ENCODE measurements at places on chromosomes 4 and X. TPM values are rescaled to one million over a fixed set of nuclear protein-coding genes. Genes with fewer than 3 reads are reported as not detected.

DNA sequence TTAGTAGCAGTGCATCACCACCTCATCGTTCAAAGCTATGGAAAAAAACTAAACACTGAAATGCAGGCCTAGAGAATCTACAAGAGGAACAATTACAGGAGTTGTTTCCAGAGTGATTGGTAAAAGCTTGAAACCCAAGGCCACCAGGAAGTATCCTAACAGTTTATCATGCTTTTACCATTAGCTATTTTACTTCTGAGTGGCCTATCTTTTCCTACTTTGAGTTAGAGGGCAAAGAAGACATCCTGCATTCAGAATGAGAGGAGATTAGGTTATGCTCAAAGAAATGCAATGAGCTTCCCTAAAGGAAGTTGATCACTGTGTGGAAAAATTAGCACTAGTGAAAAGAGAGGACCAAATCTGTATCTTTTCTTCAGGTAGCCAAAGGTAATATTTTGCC is 69.8 kb upstream of the PRSS48 start:
- DNase-seq = no peak

GRCh38 chr4:165288226-165288625 is 39.2 kb upstream of the MSMO1 start:
- DNase-seq = no peak

- no peak for DNase-seq
Measured at GRCh38 chr4:87073199-87074120, 138.6 kb downstream of the AFF1 start.

DNA sequence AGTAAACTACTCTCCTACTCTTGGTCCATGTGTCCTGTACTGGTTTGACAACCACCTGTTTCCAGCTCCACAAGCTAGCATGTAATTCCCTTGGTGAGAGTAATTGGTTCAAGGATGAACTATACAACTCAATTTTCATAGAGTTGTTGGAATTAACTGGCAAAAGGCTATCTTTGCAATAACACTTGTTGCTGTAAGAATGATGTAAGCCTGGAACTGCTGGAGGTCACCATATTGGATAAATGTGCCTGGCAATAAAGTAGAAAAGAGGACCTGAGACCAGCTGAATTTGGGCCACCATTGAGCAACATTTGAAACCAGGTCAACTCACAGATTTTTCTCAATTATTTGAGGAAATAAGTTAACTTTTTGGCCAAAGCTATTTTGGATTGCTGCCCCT is 175.5 kb downstream of the CAMK2D start:
- DNase-seq = no peak

GRCh38 chrX:20320461-20321159 is 53.9 kb upstream of the RPS6KA3 start:
- no peak for DNase-seq

DNA sequence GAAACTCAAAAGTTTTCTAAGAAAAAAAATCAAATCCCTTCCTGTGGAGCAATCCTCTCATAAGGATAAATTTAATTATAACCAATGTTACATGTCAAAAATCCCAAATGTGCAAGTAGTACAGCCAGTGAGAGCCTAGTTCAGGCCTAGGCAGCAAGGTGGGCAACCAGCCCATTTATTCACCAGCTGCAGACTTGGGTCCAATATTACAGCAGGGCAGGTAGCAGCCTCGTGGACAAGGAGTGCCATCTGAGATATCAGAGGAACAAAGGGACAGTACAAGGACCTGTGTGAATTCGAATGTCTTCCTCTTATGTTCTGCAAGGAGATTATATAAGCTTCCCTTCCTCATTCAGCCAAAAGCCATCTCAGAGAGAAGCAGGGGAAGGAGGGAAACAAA is 6.6 kb downstream of the HELQ start:
- no peak for DNase-seq

DNA sequence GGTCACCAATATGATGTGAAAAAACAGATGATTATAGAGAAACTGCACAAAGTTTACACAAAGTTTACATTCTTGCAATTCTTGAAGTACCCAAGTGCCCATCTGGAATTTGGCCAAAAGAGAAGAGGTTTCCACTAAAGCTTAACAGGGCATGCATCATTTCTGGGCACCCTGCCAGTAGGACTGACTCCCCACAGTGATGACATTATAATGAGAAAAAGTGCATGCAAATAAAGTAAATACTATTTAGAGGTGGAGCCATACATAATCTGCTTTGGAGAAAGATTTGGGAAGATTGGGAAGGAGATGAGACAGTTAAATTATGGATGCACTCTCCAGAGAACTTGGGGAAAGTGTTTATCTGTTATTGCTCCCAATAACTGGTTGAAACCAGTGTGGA is 93.7 kb upstream of the TRPC3 start:
- no peak for DNase-seq

- DNase-seq = no peak
Measured at GRCh38 chr4:111542056-111542455, 603.2 kb upstream of the FAM241A start.

DNA sequence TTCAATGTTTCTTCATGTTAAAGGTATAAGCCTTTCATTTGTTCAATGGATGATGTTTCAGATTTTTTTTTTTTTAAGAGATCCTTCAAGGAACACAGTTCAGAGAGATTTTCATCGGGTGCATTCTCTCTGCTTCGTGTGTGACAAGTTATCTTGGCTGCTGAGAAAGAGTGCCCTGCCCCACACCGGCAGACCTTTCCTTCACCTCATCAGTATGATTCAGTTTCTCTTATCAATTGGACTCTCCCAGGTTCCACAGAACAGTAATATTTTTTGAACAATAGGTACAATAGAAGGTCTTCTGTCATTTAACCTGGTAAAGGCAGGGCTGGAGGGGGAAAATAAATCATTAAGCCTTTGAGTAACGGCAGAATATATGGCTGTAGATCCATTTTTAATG is 75.8 kb downstream of the NPNT start:
- DNase-seq = no peak

- DNase-seq = no peak
Measured at GRCh38 chrX:50106051-50106675, 94.6 kb downstream of the AKAP4 start.

DNA sequence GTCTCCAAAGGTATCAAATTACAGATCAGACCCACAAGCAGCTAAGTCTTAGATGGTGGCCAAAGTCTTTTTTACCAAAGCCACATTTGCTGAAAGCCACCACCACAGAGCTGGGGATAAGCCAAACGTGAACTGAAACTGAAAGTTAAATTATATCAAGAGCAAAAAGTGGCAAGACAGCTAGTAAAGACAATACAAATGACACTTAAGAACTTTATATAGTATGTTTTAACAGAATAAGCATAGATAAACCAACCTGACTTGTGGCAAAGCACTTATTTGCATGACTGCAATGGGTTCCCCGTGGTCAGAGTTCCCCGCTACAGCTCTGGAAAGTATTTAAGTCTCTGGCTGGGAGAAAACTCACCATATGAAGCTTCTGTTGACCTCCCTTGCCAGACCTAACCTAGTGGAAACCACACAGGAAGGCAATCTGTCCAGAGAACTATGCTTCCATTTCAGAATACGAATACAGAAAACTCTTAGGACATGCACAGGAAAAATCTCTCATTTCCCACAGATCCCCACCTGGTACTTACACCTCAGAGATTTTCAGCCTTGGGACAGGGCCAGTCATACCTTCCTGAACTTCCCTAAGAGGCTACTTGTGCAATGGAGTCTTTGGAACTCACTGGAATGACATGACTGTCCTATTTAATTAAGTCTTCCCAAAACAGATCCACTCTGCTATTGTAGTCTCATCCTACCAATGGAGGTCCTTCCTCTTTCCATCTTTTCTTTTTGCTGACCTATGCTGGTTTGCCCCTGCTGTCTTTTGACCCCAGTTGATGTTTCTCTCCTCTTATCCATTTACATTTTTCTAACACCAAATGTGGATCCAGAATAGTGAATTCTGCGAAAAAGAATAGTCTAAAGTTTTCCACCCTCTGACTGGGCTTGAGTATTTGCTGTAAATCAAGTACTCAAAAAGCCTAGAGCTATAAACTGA is 225.1 kb downstream of the NR3C2 start:
- DNase-seq = no peak

GRCh38 chrX:7242613-7243012 is 94.7 kb upstream of the PUDP start:
- no peak for DNase-seq

- no peak for DNase-seq
Measured at GRCh38 chrX:23185951-23186350, 148.7 kb upstream of the PTCHD1 start.

- no peak for DNase-seq
Measured at GRCh38 chr4:115675719-115676118, 562.3 kb upstream of the NDST4 start.

GRCh38 chr4:11824566-11824965 is 395.9 kb upstream of the HS3ST1 start:
- no peak for DNase-seq

DNA sequence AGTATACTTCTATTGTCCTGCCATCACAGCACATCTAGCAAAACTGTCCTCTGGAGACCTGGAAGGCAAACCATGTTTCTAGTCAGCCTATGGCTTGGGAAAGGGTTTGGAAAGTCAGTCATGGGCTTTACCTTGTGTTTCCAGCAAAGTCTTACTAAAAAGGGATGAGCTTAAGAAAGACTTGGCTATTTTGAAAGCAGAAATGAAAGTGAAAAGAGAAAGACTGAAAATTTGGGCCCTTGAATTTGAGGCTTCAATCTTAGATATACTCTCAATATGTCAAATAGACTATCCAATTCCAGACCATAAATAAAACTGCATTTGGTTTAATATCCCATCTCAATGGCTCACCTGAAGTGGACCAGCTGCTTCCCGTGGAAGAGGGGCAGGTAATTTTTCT is 127.9 kb downstream of the ZNF330 start:
- no peak for DNase-seq

GRCh38 chr4:128793859-128794672 is 15.4 kb upstream of the JADE1 start:
- DNase-seq = no peak

DNA sequence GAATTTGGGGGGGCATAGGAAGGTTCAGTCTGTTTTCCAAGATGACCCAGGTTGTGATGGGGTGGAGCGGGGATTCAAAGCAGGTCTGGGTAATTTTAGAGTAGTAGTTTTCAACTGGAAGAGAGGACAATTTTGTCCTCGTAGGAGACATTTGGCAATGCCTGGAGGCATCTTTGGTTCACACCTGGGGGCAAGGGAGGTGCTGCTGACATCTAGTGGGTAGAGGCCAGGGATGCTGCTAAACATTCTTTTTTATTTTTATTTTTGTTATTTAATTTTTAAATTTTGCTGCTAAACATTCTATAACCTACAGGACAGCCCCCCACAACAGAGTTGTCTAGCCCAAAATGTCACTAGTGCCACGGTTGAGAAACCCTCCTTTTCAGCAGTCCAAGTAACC is 1.9 kb downstream of the RAB9A start:
- no peak for DNase-seq

DNA sequence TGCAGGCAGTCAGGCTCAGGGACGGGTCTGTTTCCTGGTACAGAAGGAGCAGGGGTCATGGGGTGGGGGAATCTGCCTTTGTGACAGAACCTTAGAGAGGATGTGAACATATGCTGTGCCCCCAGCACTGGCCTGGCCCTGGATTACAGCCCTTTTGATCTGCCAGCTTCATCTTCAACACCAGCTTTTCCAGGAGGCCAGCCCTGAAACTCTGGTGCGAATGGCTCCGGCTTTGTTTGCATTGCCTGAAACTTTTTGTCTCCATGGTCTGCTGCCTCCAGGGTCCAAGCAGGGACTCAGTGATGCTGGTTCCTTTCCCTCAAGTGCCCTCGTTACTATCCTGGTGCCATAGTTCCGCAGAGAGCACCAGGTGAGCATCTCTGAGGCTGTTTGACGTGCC is 2.1 kb downstream of the CNGA2 start:
- DNase-seq = no peak

- DNase-seq = no peak
Measured at GRCh38 chrX:71440401-71440800, 74.2 kb downstream of the TAF1 start.

DNA sequence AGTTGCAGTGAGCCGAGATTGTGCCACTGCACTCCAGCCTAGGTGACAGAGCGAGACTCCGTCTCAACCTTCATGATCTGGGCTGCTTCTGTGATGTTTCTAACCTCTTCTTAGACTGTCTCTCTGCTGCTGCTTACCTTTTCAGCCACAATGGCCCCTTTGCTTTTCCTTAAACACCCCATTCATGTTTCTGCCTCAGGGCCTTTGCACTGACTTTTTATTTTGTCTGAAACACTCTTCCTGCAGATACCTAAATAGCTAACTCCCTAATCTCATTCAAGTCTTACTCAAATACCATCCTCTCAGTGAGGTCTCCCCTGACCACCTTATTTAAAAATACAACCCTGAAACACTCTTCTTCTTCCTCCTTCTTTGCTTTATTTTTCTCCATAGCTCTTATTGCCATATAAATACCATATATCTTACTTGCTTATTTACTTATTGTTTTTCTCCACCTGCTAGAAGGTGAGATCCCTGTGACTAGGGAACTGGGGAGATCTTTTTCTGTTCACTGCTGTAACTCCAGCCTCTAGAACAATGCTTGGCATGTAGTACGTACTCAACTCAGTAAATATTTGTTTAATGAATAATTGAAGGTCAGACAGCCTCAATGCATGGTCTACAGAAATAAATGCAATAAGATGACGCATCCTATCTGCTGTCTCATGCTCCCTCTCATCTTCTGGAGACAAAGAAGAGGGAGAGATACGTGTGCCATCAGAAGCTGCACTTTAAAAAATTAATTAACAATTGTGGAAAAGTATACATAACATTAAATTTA is 43.8 kb upstream of the SETD7 start:
- DNase-seq = no peak

DNA sequence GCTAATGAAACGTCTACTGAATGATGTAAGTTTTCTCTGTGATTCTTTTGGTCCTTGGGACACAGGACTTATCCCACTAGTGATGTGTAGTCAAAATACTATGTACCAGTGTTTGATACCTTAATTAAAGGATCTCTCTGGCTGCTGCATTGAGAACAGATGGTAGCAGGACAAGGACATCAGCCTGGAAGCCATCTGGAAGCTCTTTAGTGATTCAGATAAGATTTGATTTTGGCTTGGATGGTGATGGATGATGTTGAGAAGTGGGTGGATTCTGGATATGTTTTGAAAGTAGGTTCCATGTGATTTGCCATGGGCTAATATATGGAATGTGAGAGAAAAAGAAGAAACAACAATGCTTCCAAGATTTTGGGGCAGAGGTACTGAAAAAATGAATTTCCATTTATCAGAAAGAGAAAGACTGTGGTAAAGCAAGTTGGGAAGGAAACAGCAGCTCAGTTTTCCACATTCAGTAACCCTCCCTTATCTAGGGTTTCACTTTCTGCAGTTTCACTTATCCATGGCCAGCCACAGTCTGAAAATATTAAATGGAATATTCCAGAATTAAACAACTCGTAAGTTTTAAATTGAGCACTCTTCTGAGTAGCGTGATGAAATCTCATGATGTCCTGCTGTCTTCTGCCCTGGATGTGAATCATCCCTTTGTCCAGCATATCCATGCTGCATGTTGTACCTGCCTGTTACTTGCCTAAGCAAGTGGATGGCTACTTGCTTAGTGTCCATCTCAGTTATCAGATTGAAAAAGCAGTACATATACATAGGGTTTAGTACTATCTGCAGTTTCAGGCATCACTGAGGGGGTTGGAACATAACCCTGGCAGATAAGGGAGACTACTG is 15.6 kb downstream of the CD38 start:
- DNase-seq = no peak

Gene TIGD2
- 5.1 TPM for total RNA-seq

Gene XAGE1B
- not detected for total RNA-seq

Gene AFM
- total RNA-seq = not detected

Gene ZCCHC13
- not detected for total RNA-seq

Gene CXCL13
- not detected for total RNA-seq

Gene HSFX2
- not detected for total RNA-seq

Gene GPRASP1
- 3.6 TPM for total RNA-seq
